ENCODE measurements at places on chromosomes 16 and 17.
A peak's percentile ranks its signal among the peaks of the same experiment; 100 is the strongest.

- no peak for DNase-seq
Measured at GRCh38 chr17:73591296-73592078, 52.8 kb downstream of the SDK2 start.

- DNase-seq = no peak
Measured at GRCh38 chr17:48478224-48479013, 48.4 kb upstream of the SKAP1 start.

DNA sequence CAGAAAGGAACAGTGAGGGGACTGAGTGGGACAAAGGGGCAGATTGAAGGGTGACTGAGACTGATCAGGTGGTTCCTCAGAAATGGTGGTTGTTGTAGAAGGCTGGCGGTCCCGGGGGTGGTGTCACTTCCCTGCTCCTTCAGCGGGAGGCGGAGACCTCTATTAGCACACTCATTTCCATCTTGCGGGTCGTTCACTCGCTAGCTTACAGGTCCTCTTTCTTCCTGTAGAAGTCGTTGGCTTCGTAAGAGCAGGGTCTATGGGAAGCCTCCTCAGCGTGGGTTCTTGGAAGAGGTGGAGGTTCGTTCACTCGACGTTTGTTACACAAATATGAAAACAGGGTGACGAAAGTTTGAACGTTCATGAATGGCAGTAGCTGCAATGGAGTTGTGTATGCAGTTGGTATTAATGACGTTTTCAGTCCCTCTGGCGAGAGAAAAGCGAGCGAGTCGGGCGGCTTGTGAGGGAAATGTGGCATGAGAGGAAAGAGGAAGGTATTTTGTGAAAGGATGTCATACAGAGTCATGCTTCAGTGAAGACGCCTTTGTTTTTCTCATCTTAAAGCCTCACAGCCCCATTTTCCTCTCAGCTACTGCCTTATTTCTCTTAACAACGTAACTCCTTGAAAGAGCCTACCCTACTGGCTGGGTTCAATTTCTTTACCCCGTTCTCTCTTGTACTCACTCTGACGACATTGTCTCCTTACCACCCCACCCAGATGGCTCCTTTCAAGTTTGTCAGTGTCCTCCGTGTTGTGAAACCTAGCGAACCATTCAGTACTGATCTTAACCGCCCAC is 667 bp downstream of the EFCAB13 start:
- DNase-seq = peak; percentile 34

DNA sequence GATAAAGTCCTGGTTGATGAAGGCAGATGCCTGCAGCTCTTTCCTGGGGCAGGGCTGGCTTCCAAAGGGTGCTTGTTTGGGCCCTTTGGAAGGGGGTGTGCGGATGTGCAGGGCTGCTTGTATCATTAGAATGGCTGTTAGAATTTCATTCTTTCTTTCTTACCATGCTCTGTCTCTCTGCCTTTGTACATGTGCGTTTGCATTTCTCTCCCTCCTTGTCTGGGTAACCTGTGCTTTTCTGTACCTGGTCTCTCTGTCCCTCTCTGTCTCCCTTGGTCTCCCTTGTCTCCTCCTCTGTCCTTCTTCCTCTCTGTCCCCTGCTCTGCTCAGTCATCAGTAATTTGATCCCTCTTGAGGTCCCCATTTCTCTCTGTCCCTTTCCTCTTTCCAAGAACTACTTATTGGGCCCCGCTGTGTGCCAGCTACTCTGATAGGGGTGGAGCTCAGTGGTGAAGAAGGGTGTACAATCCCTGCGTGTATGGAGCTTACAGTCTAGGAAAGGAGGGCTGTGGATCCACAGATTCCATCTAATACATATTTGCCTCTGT is 69.3 kb downstream of the PLCG2 start:
- DNase-seq = no peak

DNA sequence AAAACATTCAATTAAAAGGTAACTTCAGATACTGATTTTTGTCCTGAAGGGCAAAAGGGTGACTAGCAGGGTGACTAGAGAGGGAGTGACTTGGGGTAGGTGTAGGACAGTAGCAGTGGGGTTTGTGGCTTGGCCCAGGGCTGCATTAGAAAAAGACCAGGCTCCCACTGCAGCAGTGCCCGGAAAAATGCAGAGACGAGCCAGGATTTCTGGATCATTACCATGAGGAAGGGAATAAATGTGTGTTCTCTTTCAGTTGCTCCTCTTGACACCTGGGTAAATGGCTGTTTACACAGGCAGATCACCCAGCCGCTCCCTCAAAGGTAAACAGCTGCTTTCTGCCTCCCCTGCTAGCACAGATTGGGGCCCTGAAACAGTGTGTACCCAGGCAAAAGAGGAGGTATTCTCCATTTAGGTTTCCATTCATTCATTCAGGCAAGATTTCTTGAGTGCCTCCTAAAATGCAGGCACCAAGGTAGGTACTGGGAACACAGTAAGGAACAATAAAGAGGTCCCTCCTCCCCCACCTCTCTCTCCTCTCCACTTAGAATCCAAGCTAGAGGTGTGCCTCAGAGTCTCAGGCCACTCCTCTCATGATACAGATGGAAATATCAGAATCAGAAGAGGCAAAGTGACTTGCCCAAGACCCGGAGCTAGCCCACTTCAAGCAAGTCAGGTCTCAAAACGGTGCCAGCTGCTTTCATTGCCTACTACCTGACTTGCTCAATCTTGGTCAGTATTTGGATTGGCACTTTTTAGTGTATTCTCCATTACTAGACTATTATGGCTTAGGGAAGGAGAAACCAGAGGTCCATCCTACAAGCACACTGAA is 15.2 kb upstream of the TOX3 start:
- DNase-seq = no peak

- DNase-seq = no peak
Measured at GRCh38 chr17:17466511-17466910, 10.3 kb upstream of the MED9 start.

GRCh38 chr17:63587770-63588169 is 12.9 kb upstream of the TACO1 start:
- DNase-seq = no peak

- no peak for DNase-seq
Measured at GRCh38 chr16:4593086-4593485, 21.6 kb downstream of the UBALD1 start.
